ENCODE measurements at places on chromosomes 3 and 15.

- DNase-seq = no peak
These were observed 26.5 kb upstream of the PLOD2 start for GRCh38 chr3:146187334-146187950.

DNA sequence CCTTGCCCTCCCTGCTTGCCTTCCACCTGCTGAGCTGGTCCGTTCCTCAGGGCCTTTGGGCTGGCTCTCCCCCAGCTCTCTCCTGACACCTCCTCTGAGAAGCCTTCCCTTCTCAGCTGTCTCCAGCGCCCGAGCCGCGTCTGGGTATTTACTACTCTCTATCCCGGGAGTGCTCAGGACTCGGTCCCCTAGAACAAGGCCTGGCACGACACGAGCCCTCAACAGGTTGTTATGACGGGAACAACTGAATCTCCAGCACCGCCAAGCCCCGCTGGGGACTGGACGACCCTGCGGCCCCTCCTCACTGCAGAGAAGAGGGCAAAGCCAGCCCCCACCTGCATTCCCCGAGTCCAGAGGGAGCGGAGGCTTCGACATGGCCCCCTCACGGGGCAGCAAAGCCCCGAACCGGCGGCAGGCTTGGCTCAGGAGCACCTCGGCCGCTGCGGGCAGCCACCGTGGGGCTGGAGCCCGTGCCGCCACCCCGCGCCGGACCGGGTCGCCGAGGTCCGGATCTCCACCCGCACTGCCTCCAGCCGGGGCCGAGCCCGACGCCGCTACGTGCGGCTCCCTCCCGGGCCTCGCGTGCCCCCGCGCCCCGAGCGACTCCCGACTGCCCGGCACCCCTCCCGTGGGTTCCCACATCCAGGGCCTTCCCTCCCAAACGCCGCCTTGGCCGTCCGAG lies 792 bp downstream of the TPRA1 start:
- DNase-seq = no peak

- no peak for DNase-seq
These were observed 79.5 kb downstream of the ZNF280D start for GRCh38 chr15:56653787-56654186.

DNA sequence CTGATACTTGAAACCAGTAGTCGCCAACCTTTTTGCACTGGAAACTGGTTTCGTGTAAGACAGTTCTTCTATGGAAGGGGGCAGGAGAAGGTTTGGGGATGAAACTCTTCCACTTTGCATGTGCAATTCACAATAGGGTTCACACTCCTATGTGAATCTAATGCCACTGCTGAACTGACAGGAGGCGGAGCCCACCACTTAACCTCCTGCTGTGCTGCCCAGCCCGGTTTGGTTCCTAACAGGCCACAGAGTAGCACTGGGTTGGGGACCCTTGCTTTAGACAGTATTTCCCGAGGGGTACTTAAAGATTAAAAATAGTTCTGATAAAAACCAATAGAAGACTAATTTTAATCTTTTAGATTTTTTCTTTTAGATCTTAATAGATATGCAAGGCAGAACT lies 11.1 kb downstream of the TFG start:
- DNase-seq = no peak

DNA sequence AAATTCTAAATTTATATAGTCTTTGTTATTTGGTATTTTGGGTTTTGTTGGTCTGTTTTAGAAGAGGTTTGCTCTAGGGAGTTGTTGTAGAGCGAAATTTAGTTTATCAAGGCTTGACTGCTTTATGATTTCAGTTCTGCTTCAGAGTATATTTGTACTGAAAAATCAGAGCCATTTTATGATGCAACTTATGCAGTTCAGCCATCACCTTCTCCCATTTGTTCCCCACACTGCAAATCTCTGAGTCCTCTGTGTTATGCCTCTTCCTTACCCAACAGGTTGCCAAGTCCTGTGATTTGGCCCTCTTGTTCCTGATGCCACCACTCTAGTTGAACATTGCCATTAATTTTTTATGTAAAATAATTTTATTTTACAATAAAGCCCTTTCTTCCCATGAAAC lies 140.4 kb downstream of the ZNF609 start:
- no peak for DNase-seq

- no peak for DNase-seq
These were observed 42.2 kb upstream of the PRR23E start for GRCh38 chr3:127150513-127151250.

GRCh38 chr15:78347586-78348543 lies 7.7 kb downstream of the CRABP1 start:
- DNase-seq = no peak

GRCh38 chr3:138034918-138035317 lies 25.0 kb downstream of the CLDN18 start:
- DNase-seq = no peak

DNA sequence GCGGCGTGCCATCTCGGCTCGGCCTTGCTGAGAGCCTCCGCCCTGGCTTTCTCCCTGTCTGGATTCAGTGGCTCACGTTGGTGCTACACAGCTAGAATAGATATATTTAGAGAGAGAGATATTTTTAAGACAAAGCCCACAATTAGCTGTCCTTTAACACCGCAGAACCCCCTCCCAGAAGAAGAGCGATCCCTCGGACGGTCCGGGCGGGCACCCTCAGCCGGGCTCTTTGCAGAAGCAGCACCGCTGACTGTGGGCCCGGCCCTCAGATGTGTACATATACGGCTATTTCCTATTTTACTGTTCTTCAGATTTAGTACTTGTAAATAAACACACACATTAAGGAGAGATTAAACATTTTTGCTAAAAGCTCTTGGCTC lies 54.1 kb downstream of the PLXNA1 start:
- no peak for DNase-seq

GRCh38 chr3:54243960-54244682 lies 121.8 kb downstream of the CACNA2D3 start:
- no peak for DNase-seq

- DNase-seq = no peak
These were observed 377.1 kb downstream of the VPS13C start for GRCh38 chr15:61682891-61683735.

- DNase-seq = no peak
These were observed 694.6 kb downstream of the TUSC7 start for GRCh38 chr3:117404141-117404540.

DNA sequence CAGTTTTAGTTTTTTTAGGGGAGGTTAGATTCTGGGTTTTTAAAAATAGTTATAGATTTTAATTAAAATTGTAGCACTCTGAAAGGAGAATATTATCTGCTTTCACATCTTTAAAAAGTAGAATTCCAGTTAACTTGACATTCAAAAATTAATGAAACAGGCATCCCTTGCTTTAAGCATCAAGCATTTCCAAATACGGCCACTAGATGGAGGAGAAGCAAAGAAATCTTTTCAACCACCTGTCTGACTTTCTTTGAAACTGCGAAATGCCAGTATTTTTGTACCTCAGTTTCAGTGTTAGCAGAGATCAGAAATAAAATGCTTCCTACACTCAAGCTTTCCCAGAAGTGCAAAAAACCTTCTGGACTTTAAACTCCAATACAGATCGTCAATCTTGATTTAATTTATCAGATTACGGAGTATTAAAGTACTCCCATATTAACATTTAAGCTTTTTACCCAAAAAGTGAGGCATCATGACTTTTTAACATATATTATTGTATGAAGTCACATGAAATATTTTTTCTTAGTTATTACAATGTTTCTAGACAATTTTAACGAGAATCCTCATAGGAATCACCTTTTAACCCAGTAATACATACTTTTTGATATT lies 153.3 kb downstream of the P3H2 start:
- DNase-seq = no peak

- DNase-seq = no peak
These were observed 5.3 kb upstream of the MTFMT start for GRCh38 chr15:65034719-65035118.

DNA sequence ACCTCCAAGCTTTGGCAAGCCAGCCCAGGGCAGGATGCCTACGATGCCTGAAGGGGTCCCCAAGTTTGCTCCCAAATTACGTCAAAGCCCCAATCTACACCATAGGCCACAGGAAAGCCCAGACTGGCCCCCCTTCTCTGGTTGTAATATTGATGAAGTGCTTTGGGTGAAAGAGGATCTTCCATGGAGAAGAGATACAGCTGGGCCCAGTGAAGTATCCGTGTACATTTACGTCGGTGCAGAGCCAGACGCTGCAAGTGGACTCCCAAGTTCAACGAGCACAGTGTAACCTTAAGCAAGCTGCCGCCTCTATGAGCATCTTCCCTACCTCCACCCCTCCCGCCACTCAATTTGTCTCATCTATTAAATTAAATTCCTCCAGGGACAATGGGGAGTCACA lies 100.1 kb upstream of the TPM1 start:
- DNase-seq = no peak

DNA sequence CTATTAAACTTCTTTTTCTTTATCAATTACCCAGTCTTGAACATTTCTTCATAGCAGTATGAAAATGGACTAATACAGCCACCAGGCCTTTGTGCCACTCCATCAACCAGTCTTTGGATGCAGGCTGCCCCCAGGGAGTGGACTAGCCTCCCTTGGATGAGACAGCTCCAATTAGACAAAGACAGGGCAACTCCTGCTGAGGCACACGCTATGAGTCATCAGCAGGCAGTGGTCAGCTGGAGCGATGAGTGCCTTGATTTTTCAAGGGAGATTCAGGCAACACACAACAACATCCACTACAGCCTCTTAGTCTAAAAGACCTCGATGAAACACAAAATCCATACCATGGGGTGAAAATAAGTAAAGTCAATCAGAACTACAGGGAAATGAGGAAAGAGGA lies 160.1 kb downstream of the ARRDC4 start:
- DNase-seq = no peak

DNA sequence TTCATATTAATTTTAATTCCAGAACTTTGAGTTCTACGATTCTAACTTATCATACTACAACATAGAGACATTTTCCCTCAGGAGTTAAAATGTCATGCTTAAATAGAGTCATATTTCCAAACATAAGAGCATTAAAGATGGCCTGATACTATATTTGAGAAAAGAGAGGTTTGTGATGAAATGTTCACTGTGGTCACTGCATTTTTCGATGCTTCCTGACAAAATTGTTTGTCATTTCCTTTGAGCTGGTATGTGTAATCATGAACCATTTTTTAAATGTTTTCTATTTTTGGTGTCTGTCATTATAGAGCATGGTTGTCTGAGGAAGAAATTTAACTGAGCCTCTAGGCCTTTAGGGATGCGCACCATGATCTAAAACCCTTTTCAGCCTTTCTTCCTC lies 721.4 kb upstream of the NR2F2 start:
- no peak for DNase-seq

- no peak for DNase-seq
These were observed 718 bp downstream of the BNIP2 start for GRCh38 chr15:59688423-59688781.

DNA sequence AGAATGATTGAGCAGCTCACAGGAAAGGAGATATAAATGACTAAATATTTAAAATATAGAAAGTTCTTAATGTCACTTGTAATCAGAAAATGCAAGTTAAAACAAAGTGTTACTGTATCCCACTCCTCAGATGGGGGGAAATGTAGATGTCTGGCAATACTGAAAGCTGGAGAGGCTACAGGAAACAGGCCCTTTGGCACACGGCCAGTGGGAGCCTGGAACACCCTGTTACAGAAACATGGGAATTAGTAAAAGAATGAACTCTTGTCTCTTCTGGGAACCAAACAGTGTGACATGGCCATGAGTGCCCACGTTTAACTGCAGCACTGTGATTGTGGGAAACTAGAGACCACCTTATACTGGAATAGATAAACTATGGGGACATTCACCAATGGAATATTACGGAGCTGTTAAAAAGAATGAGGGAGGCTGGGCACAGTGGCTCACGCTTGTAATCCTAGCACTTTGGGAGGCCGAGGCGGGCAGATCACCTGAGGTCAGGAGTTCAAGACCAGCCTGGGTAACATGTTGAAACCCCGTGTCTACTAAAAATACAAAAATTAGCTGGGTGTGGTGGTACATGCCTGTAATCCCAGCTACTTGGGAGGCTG lies 50.2 kb downstream of the CDCP1 start:
- no peak for DNase-seq

GRCh38 chr3:29718661-29719065 lies 437.8 kb downstream of the RBMS3 start:
- no peak for DNase-seq
